ENCODE measurements at places on chromosomes 2 and 18. TPM values are rescaled to one million over a fixed set of nuclear protein-coding genes. Genes with fewer than 3 reads are reported as not detected.
A peak's percentile ranks its signal among the peaks of the same experiment; 100 is the strongest.

SALL3 gene
- 29.0 TPM for total RNA-seq

CEBPZ gene
- 135 TPM for total RNA-seq

HNMT gene
- 3.4 TPM for total RNA-seq

LIMS2 gene
- 1.3 TPM for total RNA-seq

HOXD4 gene
- total RNA-seq = not detected

IL18R1 gene
- total RNA-seq = 0.17 TPM

LINC00305 gene
- total RNA-seq = not detected

RSAD2 gene
- total RNA-seq = 0.10 TPM

- DNase-seq = no peak
- no peak overlapping the region for H3K4me3 ChIP-seq
- no peaks in the 10 kb centered on the region for H3K36me3 ChIP-seq
- H3K4me1 ChIP-seq = peaks cover 9% of the 10 kb centered on the region
- no peak overlapping the region for H3K27ac ChIP-seq
- no peaks in the 10 kb centered on the region for H3K27me3 ChIP-seq
Observed at GRCh38 chr18:75474332-75474731, 46.8 kb upstream of the SMIM21 start.

DNA sequence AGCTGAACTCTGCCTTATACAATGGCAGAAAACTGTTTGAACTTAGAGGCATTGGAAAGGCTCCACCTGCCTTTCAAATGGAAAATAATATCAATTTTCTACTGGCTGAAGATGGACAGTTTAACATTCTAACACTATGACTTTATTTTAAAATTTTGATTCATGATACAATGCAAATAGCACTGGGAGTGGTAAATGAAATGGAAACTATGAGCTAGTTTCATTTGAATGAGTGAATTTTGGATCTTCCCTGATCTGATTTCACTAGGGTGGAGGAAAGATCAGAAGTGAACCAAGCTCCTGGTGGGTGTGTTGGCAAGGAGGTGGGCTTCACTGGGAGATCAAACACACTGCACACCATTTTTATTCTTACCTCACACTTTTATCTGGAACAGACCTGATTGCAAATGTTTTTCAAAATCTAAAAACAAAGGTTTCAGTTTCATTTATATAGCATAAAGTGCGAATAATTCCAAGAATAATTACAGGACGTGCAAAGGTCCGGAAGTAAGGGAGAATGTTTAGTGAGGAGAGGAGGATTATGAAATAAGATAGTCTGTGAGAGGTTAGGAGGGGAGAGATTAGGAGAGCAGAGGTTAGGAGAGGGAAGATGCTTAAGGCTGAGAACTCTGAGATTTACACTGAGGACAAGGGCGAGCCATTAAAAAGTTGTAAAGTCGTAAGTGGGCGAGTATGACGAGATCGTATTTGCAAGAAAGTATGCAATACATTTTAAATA is 18.6 kb upstream of the MBP start:
- no peaks in the 10 kb centered on the region for H3K27me3 ChIP-seq
- peaks cover 17% of the 10 kb centered on the region for H3K4me1 ChIP-seq
- H3K36me3 ChIP-seq = no peaks in the 10 kb centered on the region
- no peak overlapping the region for H3K4me3 ChIP-seq
- no peak for DNase-seq

GRCh38 chr2:160486341-160486740 is 7.3 kb downstream of the RBMS1 start:
- DNase-seq = no peak
- no peaks in the 10 kb centered on the region for H3K36me3 ChIP-seq
- H3K4me1 ChIP-seq = peaks cover 59% of the 10 kb centered on the region
- H3K27me3 ChIP-seq = no peaks in the 10 kb centered on the region
- H3K27ac ChIP-seq = no peak overlapping the region

GRCh38 chr2:14632133-14632936 is at the start of gene LRATD1:
Gene LRATD1 (plus strand): TSS chr2:14632717. CDS start chr2:14633980, 1,263 bp downstream.
- no peaks in the 10 kb centered on the region for H3K36me3 ChIP-seq
- DNase-seq = peak; percentile 97
- H3K4me1 ChIP-seq = peaks cover 14% of the 10 kb centered on the region
- H3K27me3 ChIP-seq = peaks cover 77% of the 10 kb centered on the region

GRCh38 chr2:37026050-37026449 is 58.1 kb downstream of the HEATR5B start:
- no peaks in the 10 kb centered on the region for H3K36me3 ChIP-seq
- peak; percentile 83 for DNase-seq
- no peaks in the 10 kb centered on the region for H3K27me3 ChIP-seq
- H3K4me1 ChIP-seq = peaks cover 5% of the 10 kb centered on the region

DNA sequence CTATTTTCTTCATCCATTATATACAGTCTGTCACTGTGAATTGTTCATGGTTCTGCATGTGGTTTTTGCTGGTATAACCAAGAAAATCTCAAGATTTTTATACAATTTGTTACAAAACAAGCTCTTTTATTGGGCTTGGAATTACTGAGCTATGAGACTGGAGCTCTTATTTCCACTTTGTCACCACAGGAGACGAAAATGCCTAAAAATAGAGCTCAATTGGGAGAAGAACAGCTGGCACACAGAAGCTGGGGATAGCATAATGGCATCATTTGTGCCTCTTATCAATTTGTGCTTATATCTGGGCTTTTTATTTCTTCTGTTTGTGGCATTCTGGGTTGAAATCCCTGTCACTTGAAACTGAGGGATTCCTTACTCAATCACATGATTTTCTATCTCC is 219.1 kb downstream of the CALCRL start:
- no peak for DNase-seq
- H3K36me3 ChIP-seq = no peaks in the 10 kb centered on the region
- no peak overlapping the region for H3K4me3 ChIP-seq
- H3K27ac ChIP-seq = no peak overlapping the region
- peaks cover 26% of the 10 kb centered on the region for H3K4me1 ChIP-seq

GRCh38 chr2:198494931-198495330 is 690.5 kb downstream of the PLCL1 start:
- H3K4me3 ChIP-seq = no peak overlapping the region
- no peak for DNase-seq
- no peaks in the 10 kb centered on the region for H3K27me3 ChIP-seq
- no peaks in the 10 kb centered on the region for H3K36me3 ChIP-seq
- H3K4me1 ChIP-seq = peaks cover 31% of the 10 kb centered on the region

DNA sequence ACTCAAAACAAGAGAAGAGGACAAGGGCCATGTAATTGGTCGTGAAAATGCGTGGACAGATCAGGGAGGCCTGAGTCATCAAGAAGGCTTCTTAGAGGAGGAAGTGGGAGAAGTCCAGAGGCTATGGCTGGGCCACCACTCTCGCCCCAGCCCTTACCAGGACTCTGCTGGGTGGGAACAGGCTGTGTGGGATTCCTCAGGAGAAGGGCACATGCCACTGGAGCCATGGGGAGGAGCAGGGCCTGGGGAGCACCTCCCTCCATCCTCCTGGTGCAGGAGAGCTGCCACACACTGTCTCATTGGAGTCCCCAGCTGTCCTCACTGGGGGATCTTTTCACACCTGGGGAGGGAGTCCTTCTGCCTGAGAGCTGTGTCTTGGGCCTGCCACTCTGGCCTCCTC is 9.4 kb upstream of the RALB start:
- peaks cover 25% of the 10 kb centered on the region for H3K4me1 ChIP-seq
- H3K4me3 ChIP-seq = no peak overlapping the region
- no peak for DNase-seq
- H3K27me3 ChIP-seq = no peaks in the 10 kb centered on the region
- no peaks in the 10 kb centered on the region for H3K36me3 ChIP-seq
- H3K27ac ChIP-seq = no peak overlapping the region

GRCh38 chr2:210493528-210493927 is 17.0 kb upstream of the LANCL1 start:
- no peak for DNase-seq
- no peaks in the 10 kb centered on the region for H3K36me3 ChIP-seq
- no peaks in the 10 kb centered on the region for H3K27me3 ChIP-seq
- H3K27ac ChIP-seq = no peak overlapping the region
- no peak overlapping the region for H3K4me3 ChIP-seq
- no peaks in the 10 kb centered on the region for H3K4me1 ChIP-seq

- H3K36me3 ChIP-seq = no peaks in the 10 kb centered on the region
- no peak overlapping the region for H3K4me3 ChIP-seq
- H3K27ac ChIP-seq = no peak overlapping the region
- H3K27me3 ChIP-seq = no peaks in the 10 kb centered on the region
- DNase-seq = no peak
Observed at GRCh38 chr18:31244771-31245394, 73.1 kb upstream of the DSG1 start.

- H3K27me3 ChIP-seq = no peaks in the 10 kb centered on the region
- no peaks in the 10 kb centered on the region for H3K36me3 ChIP-seq
- DNase-seq = no peak
- no peaks in the 10 kb centered on the region for H3K4me1 ChIP-seq
Observed at GRCh38 chr18:67770520-67770919, 254.0 kb upstream of the DSEL start.

DNA sequence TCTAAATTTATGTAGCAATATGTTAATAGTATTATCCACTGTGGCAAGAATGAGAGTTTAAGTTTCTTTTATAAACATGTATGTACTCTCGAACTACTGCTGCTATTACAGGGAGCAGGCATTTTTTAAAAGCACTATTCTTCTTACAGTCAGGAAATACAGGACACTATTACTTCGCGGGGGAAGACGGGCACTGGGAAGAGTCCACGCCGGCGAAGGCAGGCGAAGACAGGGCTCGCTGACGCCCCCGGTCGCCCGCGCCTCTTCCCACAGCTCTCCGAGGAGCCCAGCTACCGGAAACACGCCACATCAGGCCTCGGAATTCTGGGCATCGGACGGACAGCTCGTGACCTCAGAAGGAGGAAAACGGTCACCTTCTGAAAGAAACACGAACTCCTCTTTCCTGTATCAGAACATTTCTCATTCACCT is 90.2 kb downstream of the FAM161A start:
- no peaks in the 10 kb centered on the region for H3K36me3 ChIP-seq
- H3K27me3 ChIP-seq = no peaks in the 10 kb centered on the region
- no peaks in the 10 kb centered on the region for H3K4me1 ChIP-seq
- H3K27ac ChIP-seq = peak overlapping the region; percentile 95
- peak overlapping the region; percentile 68 for H3K4me3 ChIP-seq
